ENCODE measurements at places on chromosomes 6 and 20. TPM values are rescaled to one million over a fixed set of nuclear protein-coding genes. Genes with fewer than 3 reads are reported as not detected.

- no peak for DNase-seq
Measured at GRCh38 chr6:33071569-33071968, 1.9 kb downstream of the HLA-DPA1 start.

GRCh38 chr6:147081076-147081609 lies 123.1 kb upstream of the STXBP5 start:
- peak; percentile 46 for DNase-seq

GRCh38 chr6:84425971-84426705 lies 198.7 kb upstream of the CEP162 start:
- no peak for DNase-seq

- no peak for DNase-seq
Measured at GRCh38 chr6:139334806-139335446, 39.5 kb downstream of the CITED2 start.

DNA sequence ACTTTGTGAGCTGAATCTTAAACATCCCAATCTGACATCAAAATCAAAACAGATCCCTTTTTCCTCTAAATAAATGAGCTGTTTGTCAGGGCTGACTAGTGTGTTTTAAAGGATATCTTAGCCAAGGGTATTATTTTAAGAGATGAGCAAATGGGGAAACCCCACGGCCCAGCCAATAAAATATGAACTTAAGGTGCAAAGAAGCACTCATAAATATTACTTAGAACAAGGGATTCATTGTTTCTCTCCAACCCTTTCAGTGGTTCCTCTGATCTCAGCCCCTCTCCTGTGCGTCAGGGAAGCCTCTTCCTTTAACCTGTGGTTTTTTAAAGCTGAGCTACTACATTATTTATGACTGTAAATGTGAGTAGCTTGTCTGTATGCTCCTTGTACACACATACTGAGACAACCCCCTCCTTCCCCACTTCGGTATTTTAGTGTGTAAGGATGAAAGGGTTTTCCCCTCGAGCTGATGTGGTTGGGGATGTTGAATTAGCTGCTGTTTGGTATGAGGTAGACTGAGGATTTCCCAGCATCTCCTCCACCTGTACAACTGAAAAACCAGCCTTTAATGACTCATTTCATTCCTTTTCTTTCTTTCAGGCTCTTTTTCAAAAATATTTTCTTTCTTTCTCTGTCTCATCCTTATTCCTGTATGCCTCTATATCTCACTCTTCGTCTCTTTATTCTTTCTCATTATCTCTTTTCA lies 6.5 kb downstream of the BMP5 start:
- no peak for DNase-seq

GRCh38 chr6:78810146-78810545 lies 57.2 kb upstream of the IRAK1BP1 start:
- peak; percentile 50 for DNase-seq

- peak; percentile 8 for DNase-seq
Measured at GRCh38 chr6:111938710-111939109, 65.5 kb upstream of the FYN start.

- no peak for DNase-seq
Measured at GRCh38 chr6:6709106-6709505, 120.6 kb downstream of the LY86 start.

DNA sequence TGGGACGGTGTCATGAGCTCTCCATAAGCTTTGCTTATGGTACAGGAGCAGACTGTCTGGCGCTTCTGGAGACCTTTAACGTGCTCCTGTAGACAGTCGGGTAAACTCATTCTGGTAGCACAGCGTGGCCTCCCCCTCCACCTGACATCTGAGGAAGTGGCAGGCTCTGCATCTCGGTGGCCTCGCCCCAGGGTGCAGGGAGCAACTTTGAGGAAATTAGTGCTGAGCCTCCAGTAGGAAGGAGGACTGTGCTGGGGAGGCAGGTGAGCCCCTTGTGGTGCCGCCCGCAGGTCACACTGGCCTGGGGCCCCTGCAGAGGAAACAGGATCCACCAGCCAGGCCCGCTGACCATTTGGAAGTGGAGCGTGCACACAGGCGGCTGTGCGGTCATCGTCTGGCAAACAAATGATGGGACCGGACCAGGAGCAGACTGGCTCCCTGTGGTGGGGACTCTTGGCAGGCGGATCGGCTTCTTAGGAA lies 57.9 kb downstream of the SYNJ2 start:
- DNase-seq: peak; percentile 44

DNA sequence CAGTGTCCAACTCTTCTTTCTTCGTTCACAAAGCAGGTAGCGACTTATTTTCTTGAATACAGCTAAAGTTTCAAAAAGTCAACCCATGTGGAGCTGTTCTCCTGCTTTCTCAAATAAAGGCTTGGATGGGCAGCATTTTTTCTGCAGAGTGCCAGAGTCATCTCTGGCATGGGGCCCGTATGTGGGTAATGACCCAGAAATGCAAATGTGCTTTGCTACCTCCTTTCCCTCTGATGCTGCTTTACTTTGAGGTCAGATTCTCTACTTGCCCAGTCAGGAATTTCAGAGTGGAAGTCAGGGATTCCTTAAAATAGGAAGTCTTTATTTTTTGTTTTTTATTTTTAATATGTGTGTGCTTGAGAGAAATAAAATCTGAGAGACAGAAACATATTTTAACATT lies 4.9 kb downstream of the NKAIN2 start:
- no peak for DNase-seq

- DNase-seq: no peak
Measured at GRCh38 chr20:16013631-16014030, 559.6 kb downstream of the KIF16B start.

- DNase-seq: no peak
Measured at GRCh38 chr20:2738331-2739041, 45.9 kb downstream of the EBF4 start.

GRCh38 chr6:118502169-118502568 lies 45.9 kb upstream of the PLN start:
- no peak for DNase-seq

DNA sequence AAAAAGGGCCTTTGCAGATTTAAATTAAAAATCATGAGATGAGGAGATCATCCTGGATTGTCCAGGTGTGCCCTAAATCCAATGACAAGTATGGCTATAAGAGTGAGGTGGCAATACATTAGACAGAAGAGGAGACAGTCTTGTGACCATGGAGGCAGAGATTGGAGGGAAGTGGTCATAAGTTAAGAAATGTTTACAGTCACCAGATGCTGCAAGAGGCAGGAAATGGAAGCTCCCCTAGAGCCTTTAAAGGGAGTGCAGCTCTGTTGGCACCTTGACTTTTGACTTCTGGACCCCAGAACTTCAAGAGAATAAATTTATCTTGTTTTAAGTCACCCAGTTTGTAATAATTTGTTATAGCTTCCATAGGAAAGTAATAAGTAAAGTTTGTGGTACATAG lies 61.1 kb downstream of the HMGN3 start:
- DNase-seq: no peak

DNA sequence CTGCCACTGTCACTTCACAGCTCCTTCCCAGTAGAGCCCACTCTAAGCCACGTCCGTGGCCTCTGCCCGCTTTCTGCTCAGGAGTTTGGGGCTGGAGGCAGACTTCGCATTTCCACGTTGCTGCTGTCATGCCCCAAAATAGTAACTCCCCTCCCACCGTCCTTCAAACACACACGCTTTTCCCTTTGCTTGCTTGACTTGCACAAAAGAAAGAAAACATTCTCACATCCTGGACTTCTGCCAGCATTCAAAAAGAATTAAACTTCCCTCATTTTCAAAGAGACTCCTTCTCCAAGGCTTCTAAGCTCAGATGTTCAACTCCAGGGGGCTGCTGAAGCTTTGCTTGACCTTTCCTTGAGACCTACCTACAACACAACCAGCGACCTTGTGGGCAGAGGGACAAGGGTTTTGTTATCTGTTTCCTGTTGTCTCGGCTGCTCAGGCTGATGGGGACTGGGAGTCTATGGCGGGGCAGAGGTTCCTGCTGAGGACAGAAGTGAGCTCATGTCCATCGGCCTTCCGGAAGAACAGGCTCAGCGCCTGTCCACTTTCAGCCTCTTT lies 263.8 kb upstream of the FOXQ1 start:
- no peak for DNase-seq

DNA sequence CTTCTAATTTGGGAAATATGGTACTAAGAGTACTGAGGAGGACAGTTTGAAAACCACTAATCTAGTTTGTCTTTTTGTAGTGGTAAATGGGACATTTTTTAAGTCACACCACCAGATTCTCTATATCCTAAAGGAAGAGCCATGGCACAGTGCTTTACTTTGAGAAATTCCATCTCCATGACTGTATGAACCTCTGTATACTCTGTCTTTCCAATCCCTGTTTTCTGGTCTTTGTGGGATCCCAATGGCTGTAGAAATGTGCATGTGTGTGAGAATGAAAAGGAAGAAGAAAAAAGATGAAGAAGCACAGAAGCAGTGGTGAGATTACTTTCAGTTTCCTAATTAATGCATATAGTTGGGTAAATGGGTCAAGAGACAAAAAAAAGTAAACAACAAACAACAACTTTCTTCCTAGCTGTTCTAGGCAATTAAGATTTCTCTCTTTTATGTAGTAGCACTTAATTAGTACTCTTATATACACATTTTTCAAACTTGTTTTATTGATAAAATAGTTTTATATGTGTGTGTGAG lies 141.2 kb upstream of the HCRTR2 start:
- DNase-seq: no peak

GRCh38 chr20:536426-537010 lies 7.1 kb downstream of the CSNK2A1 start:
- DNase-seq: no peak

GRCh38 chr6:159056432-159056831 lies 11.6 kb upstream of the TAGAP start:
- DNase-seq: no peak

- no peak for DNase-seq
Measured at GRCh38 chr6:159233365-159234101, 64.3 kb downstream of the FNDC1 start.

GRCh38 chr6:138196122-138196738 lies 22.1 kb downstream of the PBOV1 start:
- DNase-seq: no peak

DNA sequence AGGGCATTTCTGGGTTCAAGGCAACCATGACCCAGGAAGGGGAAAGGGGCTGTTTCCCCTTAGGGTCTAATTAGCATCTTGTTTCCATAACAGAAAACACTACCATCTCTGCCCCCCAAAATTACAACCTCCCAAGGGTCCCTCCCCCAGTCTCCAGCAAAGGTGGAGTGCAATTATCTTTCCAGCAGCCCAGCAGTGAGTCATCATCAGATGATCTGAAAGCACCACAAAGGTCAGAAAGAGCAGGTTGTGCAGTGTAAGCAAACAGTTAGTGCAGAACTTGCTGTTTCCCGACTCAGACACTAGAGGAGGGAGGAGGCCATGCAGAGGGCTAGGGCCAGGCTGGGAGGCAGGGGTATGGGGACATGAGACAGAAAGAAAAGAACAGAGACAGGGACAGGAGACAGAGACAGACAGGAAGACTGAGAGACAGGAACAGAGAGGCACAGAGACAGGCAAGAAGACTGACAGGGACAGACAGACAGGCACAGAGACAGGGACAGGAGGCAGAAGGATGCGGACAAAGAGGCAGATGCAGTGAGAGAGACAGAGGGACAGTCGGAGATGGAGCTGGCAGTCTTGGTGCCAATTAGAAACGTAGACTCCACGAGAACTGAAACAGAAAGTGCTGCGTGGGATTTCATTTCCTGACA lies 62.5 kb downstream of the PYGB start:
- DNase-seq: peak; percentile 87

- DNase-seq: no peak
Measured at GRCh38 chr20:1417790-1418189, 24.9 kb upstream of the FKBP1A start.

DNA sequence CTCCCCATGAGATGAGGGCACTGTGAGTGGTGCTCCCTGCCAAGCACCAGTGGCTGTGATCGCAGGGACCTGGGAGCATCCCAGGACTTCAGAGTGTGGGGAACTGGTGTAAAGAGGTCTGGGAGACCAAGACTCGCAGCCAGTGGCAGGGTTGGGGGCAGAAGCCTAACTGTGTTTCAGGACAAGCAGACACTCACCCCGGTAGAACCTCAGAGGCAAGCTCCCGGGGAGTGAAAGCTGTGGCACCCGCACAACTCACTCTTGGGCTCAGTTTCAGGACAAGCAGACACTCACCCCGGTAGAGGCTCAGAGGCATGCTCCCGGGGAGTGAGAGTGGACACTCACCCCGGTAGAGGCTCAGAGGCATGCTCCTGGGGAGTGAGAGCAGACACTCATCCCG lies 112.8 kb downstream of the ASXL1 start:
- no peak for DNase-seq

GRCh38 chr6:139257291-139257690 lies 34.5 kb downstream of the TXLNB start:
- no peak for DNase-seq

DNA sequence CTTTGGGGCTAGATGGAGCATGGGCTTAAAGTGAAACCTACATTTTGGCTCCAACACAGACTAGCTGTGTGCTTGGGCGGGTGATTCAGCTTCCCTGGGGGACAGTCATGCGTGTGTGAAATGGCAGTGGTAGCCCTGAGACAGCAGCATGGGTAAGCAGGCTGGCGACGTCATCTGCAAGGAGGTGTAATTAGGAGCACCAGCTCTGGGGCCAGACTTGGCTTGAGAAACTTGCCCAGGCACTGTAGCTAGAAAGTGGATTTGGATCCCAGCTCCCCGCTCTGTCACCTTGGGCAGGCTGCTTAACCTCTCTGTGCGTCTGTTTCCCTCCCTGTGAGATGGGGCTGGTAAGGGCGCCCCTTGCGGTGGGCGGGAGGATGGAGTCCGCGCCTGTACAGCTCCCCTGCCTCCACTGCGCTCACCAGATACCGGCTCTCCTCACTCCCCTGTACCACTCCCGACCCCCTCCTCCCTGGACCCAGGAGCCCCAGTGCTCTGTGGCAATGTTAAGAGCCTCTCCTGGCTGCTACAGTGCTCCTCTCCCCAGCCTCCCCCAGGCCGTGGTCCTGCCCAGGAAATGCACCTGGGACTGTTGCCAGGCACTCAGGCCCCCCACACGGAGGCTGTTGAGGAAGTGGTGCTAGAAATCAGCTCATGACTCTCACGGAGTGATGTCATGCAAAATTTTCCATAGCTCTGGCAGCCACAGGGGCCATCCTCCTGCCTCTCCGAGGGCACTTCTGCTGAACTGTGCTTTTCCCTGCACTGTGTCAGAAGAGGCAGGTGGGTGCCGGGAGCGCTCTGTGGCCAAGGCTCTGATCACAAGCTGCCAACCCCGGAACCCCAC lies 44.6 kb downstream of the SYNJ2 start:
- DNase-seq: no peak

The CGA gene
- not detected for total RNA-seq

The CCDC167 gene
- 30.6 TPM for total RNA-seq

The MDFI gene
- total RNA-seq: not detected

The MICAL1 gene
- total RNA-seq: 11.7 TPM

The SH3BGRL2 gene
- 102 TPM for total RNA-seq

The MACROD2 gene
- total RNA-seq: 7.6 TPM

The OPN5 gene
- total RNA-seq: not detected

The SEMG1 gene
- not detected for total RNA-seq

The TNF gene
- not detected for total RNA-seq

The OLIG3 gene
- not detected for total RNA-seq

The PAQR8 gene
- 8.7 TPM for total RNA-seq

The PGK2 gene
- total RNA-seq: not detected

The ABT1 gene
- total RNA-seq: 17.0 TPM

Data from Caco-2 (cell line).